Stimulated activated CD4-positive, alpha-beta T cell treated with anti-CD3 and anti-CD28 coated beads, Interleukin-12 subunit alpha, Interleukin-12 subunit beta, amount 100 ng/mL, for 48 hours (primary cell): ENCODE measurements at places on chromosomes 12 and 14.

- no peak for DNase-seq
These were observed 6.7 kb downstream of the CCDC88C start for GRCh38 chr14:91410771-91411536.

DNA sequence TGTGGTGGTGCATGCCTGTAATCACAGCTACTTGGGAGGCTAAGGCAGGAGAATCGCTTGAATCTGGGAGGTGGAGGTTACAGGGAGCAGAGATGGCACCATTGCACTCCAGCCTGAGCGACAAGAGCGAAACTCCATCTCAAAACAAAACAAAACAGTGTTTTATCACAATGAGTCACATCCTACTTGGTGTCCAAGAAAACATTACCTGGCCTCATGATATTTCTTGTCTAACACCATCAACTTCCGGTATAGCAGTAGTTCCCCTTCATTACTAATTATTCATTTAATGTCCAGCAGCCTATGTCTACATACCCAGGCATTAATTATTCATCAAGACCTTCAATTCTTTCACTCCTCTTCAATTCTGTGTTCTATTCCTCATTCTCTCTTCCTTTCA lies 115.5 kb downstream of the CCDC59 start:
- no peak for DNase-seq

- no peak for DNase-seq
These were observed 21.5 kb downstream of the ALDH2 start for GRCh38 chr12:111788178-111788654.

DNA sequence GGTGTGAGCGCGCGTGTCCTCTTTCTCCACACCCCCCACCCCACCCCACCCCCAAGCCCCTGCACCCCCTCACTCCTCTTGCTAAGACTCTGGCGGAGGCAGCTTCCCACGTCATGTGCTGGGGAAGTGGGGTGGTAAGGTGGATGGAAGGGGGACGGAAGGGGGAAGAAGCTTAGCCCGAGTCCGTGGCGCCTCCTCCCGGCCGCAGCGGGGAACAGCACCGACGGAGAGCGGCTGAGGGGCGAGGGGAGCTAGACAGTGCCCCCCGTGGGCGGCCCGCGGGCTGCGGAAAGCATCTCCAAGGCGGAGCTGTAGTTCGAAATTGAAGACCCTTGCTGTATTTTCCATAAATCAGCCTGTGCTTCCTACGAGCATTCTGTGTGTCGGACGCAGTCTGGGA lies 588 bp upstream of the GRIN2B start:
- DNase-seq, result no peak

DNA sequence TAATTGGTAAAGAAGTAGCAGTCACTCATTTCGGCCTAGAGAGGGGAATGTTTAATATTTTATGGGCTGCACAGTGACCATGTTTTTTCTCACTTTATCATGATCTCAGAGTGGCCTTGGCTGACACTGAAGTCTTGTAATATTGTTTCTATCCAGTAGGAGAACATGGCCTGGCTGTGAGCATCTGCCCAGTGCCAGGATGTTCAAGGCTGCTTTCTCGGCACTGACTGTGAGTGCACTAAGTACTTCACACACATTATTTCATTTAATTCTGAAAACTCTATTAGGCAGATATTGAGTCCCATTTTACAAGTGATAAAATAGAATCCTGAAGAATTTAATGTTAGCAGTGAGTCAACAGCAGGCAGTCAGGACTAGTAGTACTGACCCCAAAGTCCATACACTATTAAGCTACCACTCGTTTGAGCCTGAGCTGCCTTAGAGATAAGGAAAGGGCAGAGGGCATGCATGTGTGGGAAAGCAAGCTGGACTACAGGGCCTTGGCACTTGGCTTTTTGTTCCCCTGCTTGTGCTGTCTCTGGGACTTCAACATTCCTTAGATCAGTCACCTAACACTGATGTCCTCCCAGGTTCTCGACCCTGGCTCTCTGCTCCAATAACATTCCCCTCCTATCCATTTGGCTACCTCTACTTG lies 42.2 kb upstream of the APPL2 start:
- DNase-seq, result no peak

DNA sequence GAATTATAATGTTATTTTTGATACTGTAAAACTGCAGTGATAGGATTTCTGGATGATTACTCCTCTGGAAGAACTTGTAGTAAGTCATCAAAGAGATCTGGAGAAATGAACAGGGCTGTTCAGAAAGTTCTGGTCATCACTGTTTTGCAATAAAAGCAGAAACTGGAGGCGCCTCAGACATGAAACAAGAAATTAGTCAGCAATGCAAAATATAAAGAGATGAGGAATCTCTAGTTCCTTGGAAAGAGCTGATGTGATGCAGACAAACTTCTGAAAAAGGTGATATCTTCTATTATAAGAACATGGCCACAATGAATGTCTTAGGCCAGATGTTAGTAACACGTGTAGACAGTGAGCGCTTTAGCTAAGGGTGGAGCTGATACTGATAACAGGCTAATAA lies 9.5 kb downstream of the ACIN1 start:
- no peak for DNase-seq

DNA sequence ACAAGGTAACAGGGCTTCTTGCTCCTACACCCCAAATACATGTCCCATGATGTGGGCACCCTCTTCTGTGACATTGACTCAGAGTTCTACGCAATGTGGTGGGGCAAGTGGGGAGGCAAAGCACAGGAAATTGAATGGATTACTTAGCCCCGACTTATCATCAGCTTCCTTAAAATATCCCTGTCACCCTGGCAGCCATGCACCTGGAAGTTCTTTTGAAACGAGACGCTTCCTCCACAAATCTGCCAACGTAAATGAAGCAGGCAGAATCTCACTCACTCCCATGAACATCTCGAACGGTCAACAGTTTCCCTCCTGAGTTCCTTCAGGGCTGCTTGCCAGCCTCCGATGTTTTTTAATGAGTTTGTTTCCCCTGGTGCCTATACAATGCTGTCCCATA lies 33.5 kb downstream of the RNFT2 start:
- no peak for DNase-seq

GRCh38 chr12:88388566-88389540 lies 191.4 kb downstream of the KITLG start:
- DNase-seq, result no peak

DNA sequence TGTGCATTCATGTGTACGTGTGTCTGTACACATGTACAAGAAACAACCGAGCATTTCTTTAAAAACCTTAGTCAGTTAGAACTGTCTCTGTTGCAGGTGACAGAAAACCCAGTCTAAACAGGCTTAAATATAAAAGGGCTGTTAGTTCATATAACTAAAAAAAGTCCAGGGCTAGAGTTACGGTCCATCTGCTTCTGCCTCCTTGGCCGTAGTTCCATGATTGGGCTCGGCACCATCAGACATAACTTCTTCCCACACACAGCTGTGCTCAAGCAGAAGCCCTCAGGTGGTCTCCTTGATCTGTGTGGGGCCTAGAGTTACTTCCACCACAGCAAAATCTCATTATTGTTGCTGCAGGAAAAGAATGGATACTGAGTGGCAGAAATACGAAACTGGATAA lies 34.6 kb downstream of the CKB start:
- no peak for DNase-seq

DNA sequence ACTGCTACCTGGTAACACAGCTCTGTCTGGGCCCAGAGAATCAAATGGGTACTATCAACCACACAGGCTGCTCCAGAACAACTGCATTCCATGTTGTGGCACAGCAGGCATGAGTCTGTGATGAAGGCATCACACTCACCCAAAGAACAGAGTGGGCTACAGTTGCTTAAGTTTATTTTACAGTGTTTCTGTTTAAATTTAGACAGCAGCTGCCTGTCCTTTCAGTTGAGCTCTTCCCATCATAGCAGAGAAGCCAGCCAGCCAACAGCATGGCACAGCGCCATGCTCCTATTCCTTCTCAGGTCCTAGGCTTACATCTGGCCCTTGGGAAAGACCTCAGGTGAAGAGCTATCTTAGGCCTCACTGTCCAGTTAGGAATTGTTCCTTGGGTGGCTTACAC lies 147.0 kb upstream of the FRMD6 start:
- DNase-seq, result no peak

GRCh38 chr12:26868447-26869103 lies 35.6 kb upstream of the ITPR2 start:
- no peak for DNase-seq

DNA sequence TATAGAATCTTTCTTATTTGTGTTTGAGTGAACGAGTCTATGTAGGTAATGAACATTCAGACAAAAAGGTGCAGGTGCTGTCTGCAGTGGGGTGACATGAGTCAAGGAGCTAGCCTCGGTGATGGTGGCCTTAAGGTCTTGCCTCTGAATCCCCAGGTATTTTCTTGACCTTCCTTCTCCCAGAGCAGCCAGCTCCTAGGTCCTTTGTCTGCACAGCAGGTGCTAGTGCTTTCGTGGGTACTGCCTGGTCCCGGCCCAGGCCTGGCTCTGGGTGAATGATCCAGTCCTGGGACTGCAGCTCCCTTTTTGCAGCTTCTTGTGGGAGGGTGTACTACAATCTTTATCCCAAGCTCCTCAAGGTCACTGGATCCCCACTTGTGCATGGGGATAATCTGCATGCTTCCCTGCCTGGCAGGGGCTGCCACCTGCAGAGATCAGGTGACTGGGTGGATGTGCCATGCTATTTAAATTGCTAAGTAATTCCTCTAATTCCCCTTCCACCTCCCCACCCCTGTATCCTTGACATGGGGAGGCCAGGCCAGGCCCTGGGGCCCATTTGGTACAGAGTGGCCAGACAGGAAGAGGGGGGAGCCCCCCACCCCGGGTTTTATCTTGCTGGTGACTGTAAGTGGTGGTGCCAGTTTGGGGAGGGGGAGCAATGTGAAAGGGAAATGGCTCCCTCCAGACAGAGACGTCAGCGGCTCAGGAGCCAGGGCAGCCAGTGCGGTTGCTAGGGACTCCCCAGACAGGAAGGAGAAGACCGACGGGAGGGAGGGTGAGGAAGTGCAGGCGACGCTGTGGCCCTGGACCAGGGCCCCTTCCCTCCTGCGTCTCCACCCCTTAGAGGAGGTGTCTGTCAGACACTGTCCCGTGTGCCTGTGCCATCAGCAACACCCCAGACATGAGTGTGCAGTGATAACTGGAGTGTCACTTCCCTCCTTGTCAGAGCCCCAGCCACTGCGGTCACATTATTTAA lies 6.7 kb downstream of the VASH1 start:
- peak; percentile 43 for DNase-seq
